HT1080 (cell line): ENCODE measurements at places on chromosomes 3 and 15. TPM values are rescaled to one million over a fixed set of nuclear protein-coding genes. Genes with fewer than 3 reads are reported as not detected.

DNA sequence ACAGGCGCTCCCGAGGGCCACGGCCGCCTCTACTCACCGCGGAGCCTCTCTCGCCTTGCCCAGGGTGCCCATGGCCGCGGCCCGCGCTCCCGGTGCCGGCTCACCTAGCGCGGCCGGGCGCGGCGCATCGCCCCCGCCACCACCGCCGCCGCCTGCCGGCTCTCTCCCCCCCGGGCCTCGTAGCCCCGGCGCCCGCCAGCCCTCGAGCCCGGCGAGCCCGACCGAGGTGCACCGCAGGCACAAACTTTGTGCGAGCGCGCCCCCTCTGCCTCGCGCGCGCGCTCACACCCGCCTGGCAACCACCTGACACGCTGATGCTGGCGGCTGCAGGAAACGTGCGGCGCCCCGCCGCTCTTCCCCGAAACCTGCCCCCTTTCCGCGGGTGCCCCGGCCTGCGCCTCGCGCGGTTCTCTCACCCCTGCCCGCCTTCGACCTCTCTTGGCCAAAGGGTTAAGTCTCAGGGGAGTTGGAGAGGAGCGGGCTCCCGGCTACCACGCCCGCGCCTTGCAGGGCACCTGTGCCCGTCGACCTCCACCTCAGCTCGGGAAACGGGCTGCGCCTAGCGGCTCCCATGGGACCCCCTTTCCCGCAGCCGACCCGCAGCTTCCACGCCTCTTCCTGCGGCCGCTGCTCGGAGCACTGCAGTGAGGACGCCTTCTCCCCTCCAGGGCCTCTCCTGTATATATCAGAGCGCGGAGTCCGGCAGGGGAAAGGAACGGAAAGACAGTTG, at the start of gene RASGRP1:
RASGRP1 (minus strand) TSS at position 258 of the 730 bp plus-strand sequence; CDS start at position 72, 186 bp downstream.
- DNase-seq: peak; percentile 34

ACOX2 gene
- 61.4 and 69.8 TPM in 2 replicates for total RNA-seq

ARL6 gene
- total RNA-seq: 7.3 and 8.3 TPM in 2 replicates

GRCh38 chr3:28028554-28028953, 212.9 kb upstream of the CMC1 start:
- DNase-seq: no peak

DNA sequence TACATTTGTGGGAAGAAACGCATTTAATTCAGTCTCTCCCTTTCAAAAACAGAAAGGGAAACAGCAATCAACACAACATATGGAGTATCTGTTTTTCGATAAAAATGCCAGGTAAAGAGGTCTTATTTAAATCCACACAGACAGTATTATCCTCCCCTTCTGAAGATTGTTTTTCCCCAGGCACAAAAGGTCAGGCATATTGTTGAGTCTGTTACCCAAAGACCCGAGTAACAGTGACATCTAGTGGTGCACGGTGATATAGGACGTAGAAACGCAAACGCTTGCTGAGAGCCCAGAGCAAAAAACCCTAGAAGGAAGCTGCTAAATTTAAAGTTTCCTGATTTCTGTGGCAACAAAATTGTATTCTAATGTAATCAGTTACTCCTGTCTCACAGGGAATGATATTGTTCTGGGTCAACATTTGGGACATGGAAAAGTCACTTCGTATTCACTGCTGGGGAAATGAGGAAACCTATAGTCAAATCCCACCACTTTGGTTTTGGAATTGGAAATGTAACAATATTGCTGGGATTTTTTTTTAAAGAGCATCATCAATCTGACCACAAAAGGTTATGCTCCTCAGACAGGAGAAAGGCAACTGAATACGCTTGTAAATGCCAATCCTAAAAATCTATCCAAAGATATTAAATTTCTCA, 312.7 kb upstream of the CCDC54 start:
- peak; percentile 77 for DNase-seq

GRCh38 chr3:37479981-37480380, 305.6 kb upstream of the LRRFIP2 start:
- DNase-seq: no peak

DNA sequence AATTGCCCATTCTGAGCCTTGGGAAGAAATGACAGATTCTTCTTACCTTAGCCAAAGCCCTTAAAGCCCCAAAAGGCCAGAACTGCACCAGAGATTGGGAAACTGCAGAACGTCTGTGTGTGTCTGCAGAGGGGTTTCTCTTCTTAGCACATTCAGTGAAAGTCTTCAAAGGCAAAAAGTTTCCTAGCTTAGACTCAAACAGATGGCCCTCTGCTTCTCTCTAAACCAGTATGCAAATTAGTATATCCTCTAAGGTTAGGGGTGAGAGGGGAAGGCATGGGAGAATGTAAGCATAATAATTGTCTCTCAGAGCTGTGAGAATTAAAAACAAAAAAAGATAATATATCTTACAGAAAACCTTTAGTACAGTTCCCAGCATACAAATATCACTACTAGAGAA, 334.0 kb upstream of the MCTP2 start:
- no peak for DNase-seq

GRCh38 chr3:144549166-144549565, 577.5 kb downstream of the DIPK2A start:
- DNase-seq: peak; percentile 32

LNP1 gene
- total RNA-seq: 5.2 and 6.7 TPM in 2 replicates

- peak; percentile 40 for DNase-seq
Observed at GRCh38 chr3:88385090-88385489, 235.3 kb downstream of the C3orf38 start.
